Aorta (tissue), 5 donors: ENCODE measurements at places on chromosomes 6 and 20. TPM values are rescaled to one million over a fixed set of nuclear protein-coding genes. Genes with fewer than 3 reads are reported as not detected.

- H3K36me3 ChIP-seq: no peaks in the 10 kb centered on the region
- no peaks in the 10 kb centered on the region for H3K27me3 ChIP-seq
- no peak for DNase-seq
These were observed 291.9 kb upstream of the SGK1 start for GRCh38 chr6:134609716-134610261.

DNA sequence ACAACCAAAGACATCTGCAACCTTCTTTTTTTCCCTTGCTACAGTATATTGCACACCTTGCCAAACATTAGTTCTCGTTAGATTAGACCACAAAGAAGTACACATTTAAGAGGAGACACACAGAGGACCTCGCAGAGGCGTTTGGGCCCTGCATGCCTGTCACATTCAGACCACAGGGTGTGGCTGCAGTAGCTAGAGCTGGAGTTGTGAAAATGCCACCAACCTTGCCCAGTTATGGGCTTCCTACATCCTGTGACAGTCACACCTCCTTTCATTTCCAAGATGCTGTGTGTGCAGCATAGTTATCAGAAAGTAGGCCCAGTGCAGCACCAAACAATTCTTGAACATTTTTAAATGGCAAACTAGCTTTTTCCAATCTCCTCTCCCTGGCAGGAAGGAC is 2.4 kb downstream of the SYNE1 start:
- H3K36me3 ChIP-seq: no peaks in the 10 kb centered on the region
- no peaks in the 10 kb centered on the region for H3K4me1 ChIP-seq
- no peak for DNase-seq
- H3K27me3 ChIP-seq: no peaks in the 10 kb centered on the region
- no peak overlapping the region for H3K27ac ChIP-seq

DNA sequence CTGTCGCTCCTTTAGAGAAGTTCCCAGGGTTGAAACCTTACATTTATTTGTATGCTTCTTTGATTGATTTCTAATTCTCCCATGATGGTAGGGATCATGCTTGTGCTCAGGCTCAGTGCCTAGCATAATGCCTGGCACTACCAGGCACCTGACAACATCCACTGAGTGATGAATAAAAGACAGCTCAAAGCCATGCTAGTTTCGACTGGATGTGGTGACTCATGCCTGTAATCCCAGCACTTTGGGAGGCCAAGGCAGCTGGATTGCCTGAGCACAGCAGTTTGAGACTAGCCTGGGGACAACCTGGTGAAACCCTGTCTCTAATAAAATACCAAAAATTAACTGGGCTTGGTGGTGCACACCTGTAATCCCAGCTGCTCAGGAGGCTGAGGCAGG is 11.6 kb upstream of the CD164 start:
- H3K36me3 ChIP-seq: no peaks in the 10 kb centered on the region
- no peak overlapping the region for H3K27ac ChIP-seq
- no peaks in the 10 kb centered on the region for H3K4me1 ChIP-seq
- no peak for DNase-seq
- no peaks in the 10 kb centered on the region for H3K27me3 ChIP-seq

GRCh38 chr20:51034988-51035656 is 12.2 kb upstream of the KCNG1 start:
- no peak overlapping the region for H3K27ac ChIP-seq
- H3K4me3 ChIP-seq: no peak overlapping the region
- no peaks in the 10 kb centered on the region for H3K4me1 ChIP-seq
- no peaks in the 10 kb centered on the region for H3K27me3 ChIP-seq
- no peaks in the 10 kb centered on the region for H3K36me3 ChIP-seq

DNA sequence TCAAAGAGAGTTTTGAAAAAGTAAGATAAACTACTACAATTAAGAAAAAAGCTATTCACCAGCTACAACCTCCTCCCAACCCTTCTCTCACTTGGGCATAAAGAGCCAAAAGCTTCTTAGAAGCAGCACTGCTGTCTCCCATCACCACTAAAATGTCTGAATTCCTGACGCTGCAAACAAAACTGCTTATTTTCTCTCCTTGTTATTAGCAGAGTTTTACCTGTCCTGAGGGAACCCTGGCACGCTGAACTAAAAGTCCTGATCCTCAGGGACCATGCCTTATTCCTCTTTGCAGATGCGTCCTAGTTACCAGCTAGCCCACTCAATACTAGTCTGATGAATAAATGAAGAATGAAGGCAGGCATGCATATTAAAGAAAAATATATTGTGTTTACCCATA is 1.1 kb downstream of the HACE1 start:
- DNase-seq: no peak
- peaks cover 3% of the 10 kb centered on the region for H3K4me1 ChIP-seq
- no peaks in the 10 kb centered on the region for H3K27me3 ChIP-seq
- no peaks in the 10 kb centered on the region for H3K36me3 ChIP-seq
- no peak overlapping the region for H3K27ac ChIP-seq

DNA sequence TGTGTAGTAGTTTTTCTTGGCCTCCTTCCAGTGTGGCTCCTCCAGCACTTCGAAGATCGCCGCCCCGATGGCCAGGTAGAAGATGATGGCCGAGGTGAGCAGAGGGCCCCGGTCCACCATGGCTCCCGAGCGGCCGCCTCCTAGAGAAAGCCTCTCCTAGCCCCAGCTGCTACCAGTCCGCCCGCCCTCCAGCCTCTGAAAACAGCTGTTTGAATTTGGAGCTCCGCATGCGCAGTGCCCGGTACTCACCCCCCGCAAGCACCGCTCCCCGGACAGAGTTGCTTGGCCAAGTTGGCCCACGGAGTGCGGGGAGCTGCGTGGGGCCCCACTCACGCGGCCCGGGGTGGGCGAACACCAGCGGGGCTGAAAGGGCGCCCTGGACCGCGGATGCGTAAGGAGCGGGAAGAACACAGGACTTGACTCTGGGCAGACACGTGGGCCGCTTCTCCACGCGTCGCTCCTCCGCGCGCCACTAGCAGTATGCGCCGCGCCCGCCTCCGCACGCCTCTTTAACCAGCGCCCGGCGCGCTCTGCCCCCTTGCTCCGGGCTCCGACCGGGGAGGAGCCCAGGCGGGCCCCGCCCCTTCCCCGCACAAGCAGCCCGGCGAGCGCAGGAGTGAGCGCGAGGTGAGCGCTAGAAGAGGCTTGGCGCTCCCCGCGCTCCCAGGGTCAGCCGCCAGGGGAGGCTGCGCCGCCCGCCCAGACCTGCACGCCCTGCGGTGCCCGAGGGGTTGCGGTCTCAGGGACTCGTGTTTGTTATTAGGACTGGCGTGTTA is at the start of gene KCNK5:
Gene KCNK5, minus strand, starts transcription at position 484 of the 776 bp plus-strand sequence. Its CDS starts 364 bp downstream, at position 120.
- no peaks in the 10 kb centered on the region for H3K36me3 ChIP-seq
- no peak within 1 kb of the TSS for H3K27ac ChIP-seq
- no peaks in the 10 kb centered on the region for H3K27me3 ChIP-seq
- peak; percentile 80 for DNase-seq
- H3K4me1 ChIP-seq: no peaks in the 10 kb centered on the region

GRCh38 chr6:120918137-120918536 is 416.1 kb downstream of the TBC1D32 start:
- no peaks in the 10 kb centered on the region for H3K27me3 ChIP-seq
- no peaks in the 10 kb centered on the region for H3K36me3 ChIP-seq
- no peak overlapping the region for H3K27ac ChIP-seq
- no peaks in the 10 kb centered on the region for H3K4me1 ChIP-seq

- H3K27me3 ChIP-seq: no peaks in the 10 kb centered on the region
- no peaks in the 10 kb centered on the region for H3K4me1 ChIP-seq
- no peak overlapping the region for H3K27ac ChIP-seq
- DNase-seq: no peak
These were observed 119.1 kb upstream of the DTNBP1 start for GRCh38 chr6:15781890-15782289.

GRCh38 chr6:155093430-155093829 is 98.3 kb downstream of the TIAM2 start:
- no peak overlapping the region for H3K27ac ChIP-seq
- no peaks in the 10 kb centered on the region for H3K36me3 ChIP-seq
- no peaks in the 10 kb centered on the region for H3K4me1 ChIP-seq
- no peak overlapping the region for H3K4me3 ChIP-seq
- no peak for DNase-seq

- H3K36me3 ChIP-seq: no peaks in the 10 kb centered on the region
- H3K4me1 ChIP-seq: no peaks in the 10 kb centered on the region
- no peak for DNase-seq
- no peaks in the 10 kb centered on the region for H3K27me3 ChIP-seq
- no peak overlapping the region for H3K27ac ChIP-seq
These were observed 24.5 kb upstream of the SMOC2 start for GRCh38 chr6:168416531-168416930.

- H3K27ac ChIP-seq: no peak overlapping the region
- H3K4me3 ChIP-seq: no peak overlapping the region
- H3K36me3 ChIP-seq: no peaks in the 10 kb centered on the region
- no peaks in the 10 kb centered on the region for H3K27me3 ChIP-seq
- no peaks in the 10 kb centered on the region for H3K4me1 ChIP-seq
These were observed 334.9 kb upstream of the ID4 start for GRCh38 chr6:19502301-19502700.

GRCh38 chr6:151430886-151431285 is 21.0 kb downstream of the RMND1 start:
- no peak overlapping the region for H3K4me3 ChIP-seq
- H3K27ac ChIP-seq: no peak overlapping the region
- H3K36me3 ChIP-seq: no peaks in the 10 kb centered on the region
- DNase-seq: no peak
- H3K4me1 ChIP-seq: no peaks in the 10 kb centered on the region
- H3K27me3 ChIP-seq: no peaks in the 10 kb centered on the region

DNA sequence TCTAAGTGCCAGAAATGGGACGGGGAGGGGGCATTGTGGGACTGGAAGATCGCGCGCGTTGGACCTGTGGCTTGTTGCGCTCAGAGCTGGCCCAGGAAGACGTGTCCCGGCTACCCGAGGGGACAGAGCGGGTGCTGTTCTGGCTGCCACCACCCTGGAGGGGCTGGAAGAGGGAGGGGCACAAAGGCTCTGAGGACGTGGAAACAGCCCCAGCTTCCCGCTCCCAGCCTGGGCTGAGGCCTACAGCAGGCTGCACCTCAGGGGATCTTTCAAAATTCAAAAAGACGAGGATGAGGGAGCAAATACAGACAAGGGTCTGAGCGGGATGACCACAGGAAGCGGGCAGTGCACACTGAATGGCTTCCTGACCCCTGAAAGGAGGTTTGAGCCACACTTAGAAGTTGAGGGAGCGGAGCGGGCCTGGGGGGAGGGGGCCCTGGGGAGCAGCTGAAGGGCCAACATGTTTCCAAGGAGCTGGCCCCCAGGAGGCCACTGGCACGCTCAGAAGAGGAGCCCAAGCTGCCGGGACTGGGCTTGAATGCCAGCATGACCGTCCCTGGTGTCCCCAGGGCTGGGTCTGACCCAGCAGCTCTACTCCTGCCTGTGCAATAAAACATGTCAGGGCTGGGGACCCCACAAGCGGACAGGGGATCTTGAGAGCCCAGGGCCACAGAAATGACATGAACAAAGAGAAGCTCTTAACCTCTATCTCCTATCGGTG is 1.3 kb downstream of the OXT start:
- H3K4me1 ChIP-seq: no peaks in the 10 kb centered on the region
- no peak for DNase-seq
- H3K4me3 ChIP-seq: no peak overlapping the region
- no peaks in the 10 kb centered on the region for H3K27me3 ChIP-seq
- no peak overlapping the region for H3K27ac ChIP-seq

- no peaks in the 10 kb centered on the region for H3K27me3 ChIP-seq
- H3K4me1 ChIP-seq: no peaks in the 10 kb centered on the region
- H3K27ac ChIP-seq: no peak overlapping the region
These were observed 20.7 kb upstream of the RREB1 start for GRCh38 chr6:7087066-7087465.

DNA sequence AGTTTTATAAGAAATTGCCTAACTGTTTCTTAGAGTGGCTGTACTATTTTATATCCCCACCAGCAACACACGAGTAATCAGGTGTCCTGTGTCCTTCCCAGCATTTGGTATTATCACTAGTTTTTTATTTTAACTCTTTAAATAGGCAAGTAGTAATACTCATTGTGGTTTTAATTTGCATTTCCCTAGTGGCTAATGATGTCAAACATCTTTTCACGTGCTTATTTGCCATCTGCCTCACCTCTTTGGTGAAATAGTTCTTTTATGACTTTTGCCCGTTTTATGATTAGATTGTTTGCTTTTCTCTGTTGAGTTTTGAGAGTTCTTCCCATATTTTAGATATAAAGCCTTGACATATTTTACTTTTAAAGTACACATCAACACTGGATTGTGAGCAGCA is 57.8 kb downstream of the GCLC start:
- H3K27me3 ChIP-seq: peaks cover 2% of the 10 kb centered on the region
- no peaks in the 10 kb centered on the region for H3K36me3 ChIP-seq
- H3K4me1 ChIP-seq: no peaks in the 10 kb centered on the region
- no peak overlapping the region for H3K27ac ChIP-seq
- H3K4me3 ChIP-seq: no peak overlapping the region

DNA sequence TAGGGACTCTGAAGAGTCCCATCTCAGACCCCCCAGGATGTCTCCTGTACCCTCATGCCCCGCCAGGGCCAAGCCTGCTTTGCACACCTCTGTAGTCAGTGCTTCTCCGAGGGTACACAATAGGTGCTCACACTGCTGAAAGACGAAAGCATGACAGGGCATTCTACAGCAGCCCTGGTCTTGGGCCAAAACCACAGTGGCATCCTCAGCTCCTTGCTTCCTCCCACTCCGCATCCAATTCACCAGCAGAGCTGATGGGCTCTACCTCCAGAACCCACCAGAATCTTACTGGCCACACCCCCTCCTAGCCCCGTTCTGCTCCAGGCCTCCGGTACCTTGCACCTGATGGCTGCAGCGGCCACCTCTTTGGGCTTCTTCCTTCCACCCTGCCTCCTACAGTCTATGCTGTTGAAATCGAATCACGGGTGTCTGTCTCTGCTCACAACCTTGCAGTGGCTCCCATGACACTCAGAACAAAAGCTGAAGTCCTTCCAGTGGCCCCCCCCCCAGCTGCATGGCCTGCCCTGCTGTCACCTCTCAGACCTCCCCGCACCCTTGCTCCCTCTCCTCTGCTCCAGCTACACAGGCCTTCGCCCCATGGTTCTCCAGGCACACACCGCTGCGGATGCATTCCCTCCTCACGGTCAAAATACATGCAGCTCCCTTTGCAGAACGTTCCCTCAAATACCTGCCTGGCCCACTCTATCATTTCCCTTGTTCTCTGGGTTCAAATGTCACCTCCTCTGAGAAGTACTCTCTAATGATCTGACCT is 1.2 kb downstream of the ANGPT4 start:
- no peak for DNase-seq
- H3K4me3 ChIP-seq: no peak overlapping the region
- H3K4me1 ChIP-seq: no peaks in the 10 kb centered on the region
- H3K27me3 ChIP-seq: no peaks in the 10 kb centered on the region

- no peak overlapping the region for H3K27ac ChIP-seq
- no peaks in the 10 kb centered on the region for H3K4me1 ChIP-seq
- no peak overlapping the region for H3K4me3 ChIP-seq
- no peaks in the 10 kb centered on the region for H3K36me3 ChIP-seq
- DNase-seq: no peak
- no peaks in the 10 kb centered on the region for H3K27me3 ChIP-seq
These were observed 150.2 kb downstream of the IMPG1 start for GRCh38 chr6:75922226-75922625.

The BMP6 gene
- 1.2 TPM for total RNA-seq

The CTAGE9 gene
- total RNA-seq: not detected

The KCNS1 gene
- not detected for total RNA-seq

The ADGB gene
- 0.18 TPM for total RNA-seq

The ZGPAT gene
- total RNA-seq: 28.6 TPM

The BANF2 gene
- total RNA-seq: not detected

The EEF1A2 gene
- total RNA-seq: 1.5 TPM

The LY6G6F gene
- total RNA-seq: not detected

The PTPRT gene
- total RNA-seq: 0.18 TPM

The ARFRP1 gene
- 51.7 TPM for total RNA-seq

The CCN6 gene
- not detected for total RNA-seq

The SMIM13 gene
- 9.5 TPM for total RNA-seq
